ENCODE measurements at places on chromosomes 2 and 18.

- no peak for DNase-seq
Measured at GRCh38 chr2:17163638-17164037, 354.6 kb downstream of the RAD51AP2 start.

GRCh38 chr2:101120124-101120996 is 30.8 kb downstream of the TBC1D8 start:
- DNase-seq: no peak

- no peak for DNase-seq
Measured at GRCh38 chr18:6574631-6575030, 154.9 kb upstream of the ARHGAP28 start.

DNA sequence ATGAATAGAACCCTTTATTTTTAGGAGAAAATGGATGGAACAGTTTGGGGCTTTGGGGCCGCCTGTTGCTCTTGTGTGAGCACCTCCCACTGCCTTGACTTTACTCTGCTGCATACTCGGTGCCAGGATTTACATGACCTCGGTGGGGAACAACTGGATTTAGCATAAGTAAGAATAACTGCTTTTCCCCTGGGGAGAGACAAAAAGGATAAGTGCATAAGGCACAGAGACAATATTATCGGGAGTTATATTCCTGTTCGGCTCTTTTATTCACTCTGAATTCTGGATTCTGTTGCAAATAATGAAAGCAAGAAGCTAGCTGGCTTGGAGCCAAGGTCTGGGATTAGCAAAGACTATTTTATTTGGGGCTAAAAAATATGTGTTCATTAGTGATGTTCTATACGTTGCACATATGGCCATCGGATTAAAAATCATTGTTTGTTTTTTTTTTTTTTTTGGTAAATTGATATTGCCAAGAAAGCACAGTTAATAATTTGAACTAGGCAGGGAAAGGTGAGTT is 69.8 kb downstream of the CYBRD1 start:
- no peak for DNase-seq

Measured in activated gamma-delta T cell treated with Interleukin-2 at 50 U/mL for 16 hours (primary cell).